ENCODE measurements at places on chromosomes 2 and 18.

DNA sequence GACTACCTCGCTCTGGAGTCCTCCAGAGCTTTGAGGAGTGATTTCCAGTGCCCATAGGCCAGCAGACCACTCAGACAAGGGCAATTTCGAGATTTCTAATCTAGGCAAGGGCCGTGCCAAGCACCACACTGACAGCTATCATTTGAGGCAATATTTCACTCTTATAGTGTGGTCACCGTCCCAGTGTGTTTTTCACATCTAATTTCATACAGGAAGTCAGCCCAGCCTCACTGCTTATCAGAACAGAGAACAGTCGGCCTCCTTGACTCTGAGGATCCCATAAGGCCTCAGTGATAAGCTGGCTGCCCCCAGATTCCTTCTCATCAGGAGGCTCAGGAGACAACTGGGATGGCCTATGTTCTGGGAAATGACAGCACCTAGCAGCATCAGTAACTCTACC lies 581 bp downstream of the CAPN14 start:
- no peak for DNase-seq

DNA sequence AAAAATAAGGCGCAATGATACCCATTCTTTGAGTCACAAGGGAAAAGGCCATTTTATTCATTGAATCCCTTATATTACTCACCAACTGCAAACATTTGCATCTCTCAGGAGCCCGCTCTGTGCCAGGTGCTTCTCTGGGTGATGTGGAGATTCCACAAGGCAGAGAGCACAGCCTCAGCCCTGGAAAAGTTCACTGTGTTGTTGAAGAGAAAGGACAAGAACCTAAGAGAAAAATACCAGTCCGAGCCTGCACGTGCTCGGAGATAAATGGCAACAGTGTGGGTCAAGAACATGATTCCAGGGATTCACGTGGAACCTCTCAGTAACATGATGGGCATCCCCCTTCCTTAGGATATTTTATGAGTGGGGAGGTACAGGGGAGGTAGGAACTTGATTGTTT lies 11.8 kb downstream of the GNAL start:
- no peak for DNase-seq

GRCh38 chr2:224160917-224161316 lies 121.8 kb upstream of the SERPINE2 start:
- peak; percentile 18 for DNase-seq

DNA sequence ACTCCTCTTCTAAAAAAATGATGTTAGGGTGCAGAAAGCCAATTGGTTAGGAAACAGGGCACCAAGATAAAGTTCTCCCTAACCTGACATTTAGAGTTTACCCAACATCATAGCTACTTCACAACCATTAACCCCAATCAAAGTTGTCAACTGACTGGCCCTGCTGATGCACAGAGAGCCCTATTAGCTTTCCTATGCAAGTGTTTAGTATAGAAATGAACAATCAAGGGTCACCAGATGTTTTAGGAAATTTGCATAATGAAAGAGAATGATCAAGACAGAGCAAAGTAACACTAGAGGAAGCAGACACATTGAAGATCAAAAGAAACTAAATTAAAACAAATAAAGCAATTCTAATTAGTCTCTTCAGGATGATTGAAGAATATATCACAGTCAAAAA lies 64.2 kb upstream of the DCC start:
- no peak for DNase-seq

- no peak for DNase-seq
Observed at GRCh38 chr2:52862801-52863200, 904.8 kb upstream of the CHAC2 start.

DNA sequence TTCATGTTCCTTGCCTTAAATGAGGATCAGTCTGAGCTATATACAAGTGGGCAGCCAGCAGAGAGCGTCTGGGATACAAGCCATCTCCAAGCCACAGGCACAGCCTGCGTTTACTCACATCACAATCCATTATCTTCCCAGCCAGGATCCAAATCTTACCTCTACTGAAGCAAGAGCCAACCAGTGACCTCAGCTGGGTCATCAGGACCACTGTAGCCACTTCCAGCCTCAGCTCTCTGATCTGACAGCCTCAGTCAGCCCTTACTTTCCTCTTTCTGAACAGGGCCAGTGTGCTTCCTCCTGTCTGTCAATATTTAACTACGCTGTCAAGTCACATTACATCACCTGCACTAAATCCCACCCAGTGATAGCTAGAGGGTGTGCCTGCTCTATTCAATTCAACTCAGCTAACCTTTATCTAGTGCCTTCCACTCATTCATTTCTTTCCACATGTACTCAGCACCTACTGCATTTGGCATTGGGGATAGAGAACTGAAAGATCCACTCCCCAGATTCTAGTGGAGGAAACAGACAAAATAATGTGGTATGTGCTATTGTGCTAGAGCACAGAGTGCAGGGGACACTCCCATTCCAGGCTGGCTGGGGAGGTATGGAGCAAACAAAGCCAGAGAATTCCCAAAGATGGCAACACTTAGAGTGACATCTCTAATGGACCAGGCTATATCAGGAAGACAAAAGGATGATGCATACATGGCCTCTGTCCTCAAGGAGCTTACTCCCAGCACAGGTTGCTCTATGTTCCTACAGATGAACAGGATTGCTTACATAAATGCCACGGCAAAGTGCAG lies 146.5 kb downstream of the NCKAP5 start:
- no peak for DNase-seq

DNA sequence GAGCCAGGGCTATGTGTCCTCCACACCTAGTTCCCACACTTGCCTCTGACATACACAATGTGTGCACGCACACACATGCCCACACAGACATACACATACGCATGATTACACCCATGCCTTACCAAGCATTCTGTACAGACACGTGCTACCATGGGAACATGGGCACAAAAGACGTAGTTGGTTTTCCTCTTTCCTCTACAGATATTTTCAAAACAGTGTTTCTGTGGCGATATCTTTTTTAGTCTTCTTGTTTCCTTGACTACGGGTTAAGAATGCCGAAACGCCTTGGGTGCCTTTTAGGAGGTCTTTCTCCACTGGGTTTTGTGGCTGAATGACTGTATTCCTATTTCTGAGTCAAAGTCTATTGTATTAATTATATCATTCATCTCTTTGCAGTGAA lies 75.5 kb upstream of the SPTBN1 start:
- no peak for DNase-seq

- no peak for DNase-seq
Observed at GRCh38 chr2:98730707-98731040, 258 bp downstream of the MGAT4A start.

- no peak for DNase-seq
Observed at GRCh38 chr2:151891566-151892194, 63.5 kb upstream of the ARL5A start.

DNA sequence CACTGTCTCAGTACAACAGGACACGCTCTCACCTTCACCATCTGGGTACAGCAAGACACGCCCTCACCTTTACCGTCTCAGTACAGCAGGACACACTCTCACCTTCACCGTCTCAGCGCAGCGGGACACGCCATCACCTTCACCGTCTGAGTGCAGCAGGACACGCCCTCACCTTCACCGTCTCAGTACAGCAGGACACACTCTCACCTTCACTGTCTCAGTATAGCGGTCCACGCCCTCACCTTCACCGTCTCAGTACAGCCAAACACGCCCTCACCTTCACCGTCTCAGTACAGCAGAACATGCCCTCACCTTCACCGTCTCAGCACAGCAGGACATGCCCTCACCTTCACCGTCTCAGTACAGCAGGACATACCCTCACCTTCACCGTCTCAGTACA lies 109.9 kb upstream of the CTDP1 start:
- DNase-seq, result no peak

DNA sequence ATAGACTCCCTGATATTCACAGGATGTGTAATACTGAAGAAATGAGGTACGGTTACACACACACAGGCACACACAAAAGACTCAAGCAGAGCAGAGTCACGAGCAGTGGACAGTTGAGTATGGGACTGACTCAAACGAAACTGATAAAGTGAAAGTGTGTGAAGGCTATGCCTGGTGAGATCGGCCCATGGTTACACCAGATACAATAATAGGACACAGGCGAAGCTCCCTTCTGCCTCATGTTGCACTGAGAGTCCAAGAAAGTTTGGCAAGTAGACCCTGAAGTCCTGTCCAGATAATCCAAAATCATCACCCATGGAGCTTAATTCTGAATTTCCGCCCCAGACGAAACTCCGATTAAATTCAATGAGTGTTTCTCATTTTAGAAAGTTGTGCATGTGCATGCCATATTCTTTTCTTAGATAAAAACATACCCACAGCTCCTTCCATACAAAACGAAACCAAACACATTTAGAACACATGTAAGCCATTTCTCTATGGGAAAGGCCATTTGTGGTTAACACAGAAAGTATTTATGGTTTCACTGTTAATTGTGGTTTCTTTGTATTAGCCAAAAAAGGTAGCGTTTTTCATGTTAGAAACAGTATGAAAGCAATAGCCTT lies 567.6 kb downstream of the PLCL1 start:
- DNase-seq, result peak; percentile 71

DNA sequence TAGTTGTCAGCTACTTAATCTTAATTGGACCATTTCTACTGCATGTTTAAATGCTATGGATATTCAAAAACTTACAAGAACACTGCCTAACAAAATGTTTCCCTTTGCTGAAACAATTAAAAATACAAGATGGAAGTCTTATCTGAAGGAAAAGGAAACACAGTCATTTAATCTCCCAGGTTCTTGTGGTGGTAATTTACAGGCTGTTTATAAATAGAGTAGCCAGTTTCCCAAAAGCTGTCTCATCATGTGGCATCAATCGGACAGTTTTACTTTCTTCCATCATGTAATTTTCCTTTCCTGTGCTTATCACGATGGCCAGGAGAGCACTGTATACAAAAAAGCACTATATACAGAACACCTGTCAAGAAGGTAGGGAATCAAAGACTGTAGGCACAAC lies 368.1 kb downstream of the ZEB2 start:
- no peak for DNase-seq

DNA sequence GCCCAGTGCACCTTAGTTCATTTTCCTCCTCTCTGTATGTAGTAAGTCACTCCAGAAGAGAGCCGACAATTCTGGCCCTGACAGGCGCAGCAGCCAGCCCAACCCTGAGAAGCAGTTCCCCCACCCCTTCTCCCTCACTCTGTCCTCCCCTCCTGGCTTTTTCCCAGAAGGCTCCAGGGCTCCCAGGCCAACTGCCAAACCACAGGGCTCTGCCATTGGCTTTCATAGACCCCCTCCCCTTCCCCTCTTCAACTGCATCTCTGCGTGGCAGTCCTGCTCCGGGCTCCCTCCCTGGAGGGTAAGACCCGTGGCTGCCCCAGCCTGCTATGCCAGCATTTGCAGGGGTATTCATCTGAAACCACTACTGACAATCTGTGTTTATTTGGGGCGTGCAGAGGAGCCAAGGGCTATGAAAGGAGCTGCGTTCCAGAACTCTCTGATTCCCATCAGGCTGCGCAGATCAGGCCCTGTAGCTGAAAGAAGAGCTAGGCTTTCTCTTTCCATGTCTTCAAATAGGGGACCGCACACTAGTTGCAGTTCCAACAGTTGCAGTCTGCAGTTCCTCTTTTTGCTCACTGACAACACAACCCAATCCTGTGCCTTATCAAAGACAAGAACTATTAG lies 388.6 kb upstream of the TNP1 start:
- peak; percentile 77 for DNase-seq

- DNase-seq, result no peak
Observed at GRCh38 chr2:235366807-235367206, 127.0 kb upstream of the AGAP1 start.

- no peak for DNase-seq
Observed at GRCh38 chr2:221156062-221156734, 415.9 kb downstream of the EPHA4 start.

DNA sequence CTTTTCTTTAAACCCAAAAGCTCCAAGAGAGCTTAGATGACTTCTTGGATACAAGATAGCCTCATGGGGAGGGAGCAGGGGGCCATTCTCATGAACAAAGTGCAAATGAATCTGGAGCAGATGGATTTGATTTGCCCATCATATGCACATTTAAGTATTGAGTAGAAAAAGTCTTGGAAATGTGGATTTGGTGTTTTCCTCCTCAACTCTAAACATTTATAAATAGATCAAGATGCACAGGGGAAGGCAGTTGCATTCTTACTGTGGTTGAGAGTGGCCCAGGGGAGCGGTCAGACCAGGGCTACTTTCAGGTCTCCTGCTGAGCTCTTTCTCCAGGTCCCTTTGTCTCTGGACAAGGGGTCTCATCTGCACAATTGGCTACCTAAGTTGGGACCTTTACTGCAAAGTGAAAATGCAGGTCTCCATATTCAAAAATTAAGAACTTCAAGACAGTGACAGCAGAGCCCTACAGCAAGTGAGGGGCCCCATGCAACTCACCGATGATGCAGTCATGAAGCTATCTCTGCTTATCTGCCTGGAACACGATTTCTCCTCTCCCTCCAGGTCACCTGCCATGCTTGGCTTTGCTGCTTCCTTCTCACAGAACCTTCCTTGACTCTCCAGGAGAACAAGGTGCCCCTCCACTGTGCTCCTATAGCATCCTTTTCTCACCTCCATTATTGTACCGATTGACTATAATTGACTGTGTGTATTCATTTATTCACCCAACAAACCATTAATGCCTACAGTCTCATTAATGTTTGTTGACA lies 145.4 kb downstream of the LPIN1 start:
- no peak for DNase-seq

DNA sequence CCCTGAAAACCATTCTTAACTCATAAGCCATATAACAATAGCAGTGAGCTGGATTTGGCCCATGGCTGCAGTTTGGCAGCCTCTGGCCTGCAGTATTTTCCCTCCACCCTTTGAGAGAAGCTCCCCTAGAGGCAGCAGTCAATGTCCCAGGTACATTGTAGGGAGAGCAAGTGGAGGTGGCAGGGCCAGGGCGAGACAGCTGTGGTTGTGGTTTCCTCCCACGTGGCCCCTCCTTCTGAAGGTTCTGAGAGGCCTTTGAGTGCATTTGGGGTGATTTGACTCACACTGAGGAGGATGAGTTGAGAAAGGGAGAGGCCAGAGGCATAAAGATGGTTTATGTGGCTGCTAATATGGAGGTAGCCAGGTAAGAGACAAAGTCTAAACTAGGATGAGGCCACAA lies 45.5 kb upstream of the LDAH start:
- DNase-seq, result no peak

GRCh38 chr2:230434677-230435324 lies 18.8 kb downstream of the SP100 start:
- no peak for DNase-seq

DNA sequence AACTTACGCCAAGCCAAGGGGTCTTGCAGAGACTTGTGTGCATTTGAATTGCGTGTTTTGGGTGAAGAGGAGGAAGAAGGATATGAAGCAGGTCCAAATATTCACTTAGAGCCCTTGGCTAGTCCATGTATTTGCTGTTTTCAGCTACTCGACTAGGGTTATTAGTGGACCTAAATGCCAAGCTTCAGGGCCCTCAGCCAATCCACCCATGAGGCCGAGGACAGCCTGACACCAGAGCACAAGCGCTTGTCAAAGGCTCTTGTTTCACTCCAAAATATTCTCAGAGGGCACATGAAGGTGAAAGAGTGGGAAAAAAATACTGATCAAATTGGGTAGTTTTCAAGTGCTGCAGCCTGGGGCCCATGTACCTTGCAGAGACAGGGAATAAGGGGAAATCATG lies 174.8 kb upstream of the ACAA2 start:
- no peak for DNase-seq

- no peak for DNase-seq
Observed at GRCh38 chr18:59802031-59802430, 97.8 kb upstream of the PMAIP1 start.
